ENCODE measurements at places on chromosomes 16 and 17.

GRCh38 chr17:61066062-61066461 is 333.6 kb upstream of the TBX2 start:
- DNase-seq = no peak

DNA sequence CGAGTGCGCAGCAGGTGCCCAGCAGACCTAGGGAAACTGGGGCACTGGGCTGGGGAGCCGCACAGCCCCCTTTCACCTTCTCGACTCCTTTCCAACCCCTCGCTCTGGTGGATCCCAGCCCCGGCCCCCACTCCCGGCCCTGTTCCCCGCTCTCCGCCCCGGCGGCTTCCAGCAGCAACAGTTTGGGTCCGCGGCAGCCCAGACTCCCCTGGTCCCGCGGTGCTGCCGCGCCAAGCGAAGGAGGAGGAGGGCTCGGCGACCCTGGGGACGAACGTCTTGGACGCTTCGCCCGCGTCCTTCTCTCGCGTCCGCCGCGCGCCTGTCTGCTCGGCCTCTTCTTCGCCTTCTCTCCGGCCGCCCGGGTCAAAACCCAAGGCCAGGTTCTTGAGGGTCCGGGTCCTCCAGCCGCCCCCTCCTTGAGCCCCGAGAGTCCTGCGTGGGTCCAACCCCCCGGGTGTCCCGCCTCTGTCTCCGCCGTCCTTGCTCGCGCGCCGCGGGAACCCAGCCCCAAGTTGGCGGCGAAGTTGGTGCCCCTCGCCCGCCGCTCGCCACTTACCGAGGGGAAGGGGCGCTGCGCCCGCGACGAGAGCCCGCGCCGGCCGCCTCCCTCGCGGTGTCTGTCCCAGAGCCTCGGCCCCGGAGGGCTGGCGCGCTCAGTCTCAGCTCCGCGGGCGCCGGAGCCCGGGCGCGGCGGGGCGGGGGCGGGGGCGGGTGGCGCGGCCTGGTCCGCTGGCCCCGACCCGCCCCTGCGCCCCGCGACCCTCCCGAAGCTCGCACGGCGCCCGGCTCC is 1.4 kb upstream of the GRIN2C start:
- DNase-seq = no peak

- no peak for DNase-seq
Measured at GRCh38 chr17:17942846-17943245, 29.4 kb downstream of the TOM1L2 start.

- no peak for DNase-seq
Measured at GRCh38 chr17:9202532-9202931, 181.2 kb downstream of the NTN1 start.

DNA sequence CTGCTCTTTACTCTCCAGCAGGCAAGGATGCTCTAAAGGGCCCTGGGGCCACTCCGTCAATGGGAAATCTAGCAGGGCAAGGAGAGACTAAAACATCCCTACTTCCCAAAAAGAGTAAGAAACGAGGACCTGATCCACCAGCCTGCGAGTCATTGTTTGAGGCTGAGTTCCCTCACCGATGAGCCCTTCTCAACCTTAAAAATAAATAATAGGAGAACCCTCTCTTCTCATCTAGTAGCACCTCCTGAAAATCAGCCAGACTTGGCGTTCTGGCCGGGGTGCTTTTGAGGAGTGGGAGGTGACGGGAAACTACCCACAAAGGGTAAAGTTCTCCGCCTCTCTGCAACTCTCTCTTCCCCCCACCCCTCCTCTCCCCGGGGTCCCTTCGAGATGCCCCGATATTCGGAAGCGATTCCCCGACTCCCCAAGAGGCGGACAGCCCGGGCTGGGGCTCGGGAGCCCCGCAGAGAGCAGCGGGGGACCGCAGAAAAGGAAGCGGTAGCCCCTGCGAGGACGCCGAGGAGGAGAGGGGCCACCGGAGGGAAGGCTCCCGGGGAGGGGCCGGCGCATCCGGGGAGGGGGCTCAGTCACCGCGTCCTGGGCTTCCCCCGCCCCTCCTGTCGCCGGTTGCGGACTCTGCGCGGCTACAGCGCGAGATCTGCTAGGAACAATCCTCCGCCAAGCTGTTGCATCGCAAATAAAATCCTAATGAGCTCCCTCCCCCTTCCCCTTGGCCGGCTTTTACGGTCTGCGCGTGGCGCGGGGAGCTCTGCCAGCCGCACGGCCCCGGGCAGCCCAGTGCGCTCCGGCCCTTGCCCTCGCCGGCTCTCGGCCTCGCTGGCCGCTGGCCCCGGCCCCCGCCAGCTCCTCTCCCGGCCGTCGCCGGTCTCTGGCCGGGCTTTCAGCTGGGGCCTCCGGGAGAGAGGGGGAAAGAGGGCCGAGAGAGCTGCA is 1.3 kb downstream of the HOXB9 start:
- no peak for DNase-seq

DNA sequence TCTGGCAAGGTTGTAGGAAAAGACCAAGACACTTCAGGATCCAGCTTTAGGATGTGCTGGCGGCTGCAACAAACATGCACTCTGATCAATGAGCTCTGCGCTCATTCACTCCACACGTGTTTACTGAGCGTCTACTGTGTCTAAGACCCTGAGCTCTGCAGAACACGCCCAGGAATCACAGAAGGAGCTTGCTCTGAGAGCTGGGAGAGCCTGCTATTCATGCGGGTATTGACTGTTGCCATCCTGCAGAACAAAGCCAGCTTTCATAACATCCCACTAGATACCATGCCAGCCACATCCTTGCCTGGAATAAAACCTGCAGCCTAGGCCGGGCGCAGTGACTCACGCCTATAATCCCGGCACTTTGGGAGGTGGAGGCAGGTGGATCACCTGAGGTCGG is 44.1 kb downstream of the NXN start:
- DNase-seq = no peak

- DNase-seq = no peak
Measured at GRCh38 chr17:13619462-13619861, 17.7 kb upstream of the HS3ST3A1 start.

GRCh38 chr16:31710134-31710533 is 163.5 kb upstream of the ZNF267 start:
- no peak for DNase-seq

DNA sequence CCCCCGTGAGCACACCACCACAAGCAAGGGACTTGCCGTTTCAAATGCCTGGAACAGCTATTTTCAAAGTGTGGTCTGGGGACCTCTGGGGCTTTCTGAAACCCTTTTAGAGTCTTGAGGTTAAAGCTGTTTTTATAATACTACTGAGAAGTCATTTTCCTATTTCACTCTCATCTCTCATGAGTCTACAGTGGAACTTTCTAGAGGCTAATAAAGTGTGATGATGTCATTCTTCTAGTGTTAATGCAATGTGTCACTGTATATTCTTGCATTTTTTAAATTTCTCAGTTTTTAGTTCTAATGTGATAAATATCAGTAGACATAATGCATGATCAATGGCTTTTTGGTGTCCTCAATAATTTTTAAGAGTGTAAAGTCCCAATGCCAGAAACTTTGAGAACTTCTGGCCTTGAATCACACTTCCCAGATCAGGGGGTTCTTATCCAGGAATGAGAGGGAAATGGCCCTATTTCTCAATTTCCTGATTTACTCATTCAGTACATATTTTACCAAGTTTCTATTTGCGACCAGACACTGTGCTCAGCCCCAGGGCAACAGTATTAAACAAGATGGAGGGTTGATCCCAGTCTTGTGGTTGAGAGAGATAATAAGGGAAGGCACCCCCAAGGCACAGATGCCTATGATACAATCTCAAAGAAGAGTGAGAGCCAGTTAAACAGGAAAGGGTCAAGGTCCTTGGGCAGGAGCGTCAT is 444.0 kb downstream of the HS3ST3B1 start:
- no peak for DNase-seq

- no peak for DNase-seq
Measured at GRCh38 chr17:39927929-39928857, 661 bp downstream of the LRRC3C start.

- DNase-seq = no peak
Measured at GRCh38 chr17:75694536-75694935, 26.7 kb upstream of the ITGB4 start.
